ENCODE measurements at places on chromosomes 3 and 15.

DNA sequence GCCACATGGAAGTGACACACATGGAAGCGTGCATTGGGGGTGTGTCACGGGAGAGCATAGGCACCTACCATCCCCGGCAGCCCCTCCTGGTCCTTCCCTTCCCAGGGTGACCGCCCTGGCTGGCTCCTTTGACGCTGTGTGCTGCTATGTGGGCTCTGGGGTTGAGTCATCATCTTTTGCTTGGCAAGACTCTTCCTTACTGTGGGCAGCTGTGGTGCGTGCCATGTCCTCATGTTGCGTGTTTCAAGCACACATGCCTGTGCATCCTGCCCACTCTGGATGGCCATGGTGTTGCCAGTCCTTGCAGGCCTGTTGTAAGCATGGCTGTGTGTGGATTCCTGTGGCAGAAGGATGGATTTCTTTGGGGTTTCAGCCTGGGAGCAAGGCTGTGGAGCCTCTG lies 14.0 kb downstream of the PLXNA1 start:
- DNase-seq: no peak

GRCh38 chr3:72111265-72112205 lies 326.6 kb upstream of the PROK2 start:
- no peak for DNase-seq

DNA sequence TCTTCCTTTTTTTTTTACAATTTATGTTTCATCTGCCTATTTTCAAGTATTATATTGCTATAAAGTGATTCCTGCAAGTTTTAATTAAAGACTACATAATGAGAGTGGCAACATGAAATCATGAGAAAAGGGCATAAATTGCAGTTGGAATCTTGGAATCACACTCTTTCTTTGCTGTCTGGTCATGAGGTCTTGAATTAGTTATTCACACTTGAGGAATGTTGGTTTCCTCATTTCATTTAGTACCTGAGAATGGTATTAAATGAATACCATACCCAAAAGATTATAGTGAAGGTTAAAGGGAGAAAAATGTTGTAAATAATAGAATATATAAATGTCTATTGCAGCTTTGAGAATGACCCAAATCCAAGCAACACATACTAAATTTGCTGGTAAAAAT lies 25.8 kb upstream of the CNTN3 start:
- DNase-seq: peak; percentile 43

DNA sequence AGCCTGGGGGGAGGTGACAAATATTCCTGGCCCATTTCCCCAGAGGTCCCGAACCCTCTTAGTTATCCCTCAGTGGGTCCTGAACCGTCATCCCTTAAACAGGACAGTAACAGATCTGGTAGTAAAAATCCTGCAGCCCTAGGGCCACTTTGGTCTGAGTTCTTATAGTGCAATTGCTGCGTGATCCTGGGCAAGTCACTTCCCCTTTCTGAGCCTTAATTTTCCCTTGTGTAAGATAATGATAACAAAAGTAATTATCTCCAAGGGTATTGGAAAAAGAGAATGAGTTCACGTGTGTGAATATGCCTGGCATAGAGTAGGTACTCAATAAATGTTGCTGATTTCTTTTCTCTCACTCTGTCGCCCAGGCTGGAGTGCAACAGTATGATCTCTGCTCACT lies 2.9 kb upstream of the JAGN1 start:
- DNase-seq: no peak

GRCh38 chr15:31802761-31803160 lies 227.6 kb upstream of the CHRNA7 start:
- no peak for DNase-seq

DNA sequence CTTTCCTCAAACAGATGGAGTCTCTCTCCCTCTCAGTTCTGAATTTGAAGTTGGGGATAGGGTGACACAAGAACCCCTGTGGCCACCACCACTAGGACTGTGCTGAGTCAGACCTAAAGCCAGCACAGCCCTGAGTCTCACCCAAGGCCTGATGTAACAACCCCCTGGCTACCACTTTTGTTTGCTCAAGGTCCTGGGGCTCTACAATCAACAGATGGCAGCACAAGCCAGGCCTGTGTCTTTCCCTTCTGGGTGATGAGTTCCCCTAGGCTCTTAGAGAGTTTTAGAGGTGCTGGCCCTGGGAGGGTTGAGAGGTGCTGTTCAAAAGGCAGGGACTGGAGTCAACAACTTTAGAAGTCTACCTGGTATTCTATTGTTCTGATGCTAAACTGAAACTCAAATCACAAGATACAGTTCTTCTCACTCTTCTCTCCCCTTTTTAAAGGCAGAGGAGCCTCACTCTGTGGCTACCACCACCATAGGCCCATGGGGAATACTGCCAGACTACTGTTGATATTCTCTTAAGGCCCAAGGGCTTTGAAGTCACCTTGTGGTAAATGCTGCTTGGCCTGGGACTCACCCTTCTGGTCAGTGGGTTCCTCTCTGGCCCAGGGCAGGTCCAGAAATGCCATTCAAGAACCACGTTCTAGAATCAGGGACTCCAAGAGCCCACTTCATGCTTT lies 6.5 kb downstream of the OR5K4 start:
- no peak for DNase-seq

- no peak for DNase-seq
These were observed 84.9 kb downstream of the NECTIN3 start for GRCh38 chr3:111156517-111156916.

DNA sequence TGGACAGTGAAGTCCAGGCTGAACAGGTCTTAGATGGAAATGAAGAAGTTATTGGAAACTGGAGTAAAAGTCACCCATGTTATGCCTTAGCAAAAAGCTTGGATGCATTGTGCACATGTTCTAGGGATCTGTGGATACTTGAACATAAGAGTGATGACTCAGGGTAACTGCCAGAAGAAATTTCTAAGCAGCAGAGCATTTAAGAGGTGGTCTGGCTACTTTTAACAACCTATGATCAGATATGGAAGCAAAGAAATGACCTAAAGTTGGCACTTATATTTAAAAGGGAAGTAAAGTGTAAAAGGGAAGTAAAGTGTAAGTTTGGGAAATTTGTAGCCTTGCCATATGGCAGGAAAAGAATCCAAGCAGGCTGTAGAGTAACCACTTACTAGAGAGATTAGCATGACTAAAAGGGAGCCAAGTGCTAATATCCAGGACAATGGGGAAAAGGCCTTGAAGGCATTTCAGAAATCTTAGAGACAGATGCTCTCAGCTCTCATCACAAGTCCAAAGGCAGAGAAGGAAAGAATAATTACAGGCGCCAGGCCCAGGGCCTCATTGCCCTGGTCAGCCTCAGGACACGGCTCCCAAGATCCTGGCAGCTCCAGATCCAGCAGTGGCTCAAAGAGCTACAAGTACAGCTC lies 73.9 kb upstream of the KCNH8 start:
- DNase-seq: no peak

- DNase-seq: no peak
These were observed 12.9 kb downstream of the VPS18 start for GRCh38 chr15:40906991-40907802.

GRCh38 chr3:185605566-185605965 lies 19.5 kb downstream of the SENP2 start:
- no peak for DNase-seq

GRCh38 chr15:69587723-69588426 lies 135.3 kb downstream of the RPLP1 start:
- no peak for DNase-seq

GRCh38 chr3:114206342-114206741 lies 27.5 kb upstream of the DRD3 start:
- DNase-seq: no peak
